ENCODE measurements at places on chromosomes 12 and 14.

GRCh38 chr14:58919217-58919616, 269.2 kb upstream of the DAAM1 start:
- DNase-seq, result no peak

GRCh38 chr12:88298761-88299242, 156.7 kb downstream of the TMTC3 start:
- peak; percentile 42 for DNase-seq

- DNase-seq, result no peak
Observed at GRCh38 chr14:69360438-69361108, 37.5 kb downstream of the ERH start.

DNA sequence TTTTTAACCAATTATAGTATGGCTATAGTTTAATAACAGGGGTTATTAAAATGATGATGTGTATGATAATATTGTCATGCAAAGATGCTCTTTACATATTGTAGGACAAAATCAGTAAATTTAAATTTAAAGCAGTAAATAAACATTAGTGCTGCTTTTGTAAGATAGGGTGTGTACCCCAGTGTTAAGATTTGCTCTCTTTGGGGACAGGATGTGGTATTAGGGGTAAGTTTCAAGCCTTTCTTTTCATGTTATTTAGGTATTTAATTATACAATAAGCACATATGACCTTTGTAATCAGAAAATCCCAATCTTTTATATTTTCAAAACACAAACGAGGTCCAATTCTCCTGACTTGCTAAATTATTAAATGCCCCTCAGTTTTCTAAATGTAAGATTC, 39.7 kb upstream of the RPH3A start:
- DNase-seq, result no peak

GRCh38 chr14:101010293-101010692, 106.8 kb upstream of the RTL1 start:
- no peak for DNase-seq

DNA sequence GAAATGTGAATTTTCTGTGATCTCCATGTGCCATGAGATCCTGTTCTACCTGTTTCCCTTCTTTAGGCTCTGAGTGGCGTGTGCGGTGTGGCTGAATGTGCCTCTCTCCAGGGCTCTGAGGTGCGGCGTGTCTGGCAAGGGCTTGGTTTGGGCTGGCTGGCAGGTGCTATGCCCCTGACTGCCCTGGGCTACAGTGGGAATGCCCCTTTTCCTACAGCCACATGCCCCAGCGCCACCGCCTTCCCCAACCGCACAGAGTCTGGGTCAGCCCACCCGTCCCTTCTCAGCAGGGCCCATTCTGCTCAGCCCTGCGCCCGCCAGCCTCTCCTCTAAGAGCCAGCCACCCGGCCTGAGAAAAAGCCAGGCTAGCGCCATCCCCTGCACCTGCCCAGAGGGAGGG, 24.7 kb downstream of the BTBD6 start:
- DNase-seq, result no peak

DNA sequence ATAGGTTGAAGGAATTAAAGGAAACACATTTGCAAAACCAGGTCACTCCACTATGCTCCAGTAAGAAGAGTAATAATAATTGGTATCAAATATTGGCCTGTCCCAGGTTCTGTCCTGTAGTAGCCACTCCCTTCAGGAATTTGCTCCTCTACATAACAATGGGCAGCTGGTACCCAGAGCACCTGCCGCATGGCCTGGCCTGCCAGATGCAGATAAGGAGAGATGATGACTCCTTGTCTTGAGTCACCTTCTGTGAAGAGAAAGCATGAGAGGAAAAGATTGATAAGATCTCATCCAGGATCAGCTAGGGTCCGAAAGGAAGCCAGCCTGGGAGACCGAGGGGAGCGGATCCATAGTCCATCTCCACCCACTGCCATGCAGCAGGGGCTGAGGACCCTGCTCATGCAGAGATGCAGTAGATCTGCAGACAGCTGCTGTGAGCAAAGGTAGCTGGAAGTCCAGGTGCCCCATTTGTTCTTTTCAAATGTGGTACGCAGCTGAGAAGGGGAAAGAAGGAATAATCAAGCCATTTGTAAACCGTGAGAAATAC, 24.3 kb downstream of the VCPKMT start:
- DNase-seq, result no peak

DNA sequence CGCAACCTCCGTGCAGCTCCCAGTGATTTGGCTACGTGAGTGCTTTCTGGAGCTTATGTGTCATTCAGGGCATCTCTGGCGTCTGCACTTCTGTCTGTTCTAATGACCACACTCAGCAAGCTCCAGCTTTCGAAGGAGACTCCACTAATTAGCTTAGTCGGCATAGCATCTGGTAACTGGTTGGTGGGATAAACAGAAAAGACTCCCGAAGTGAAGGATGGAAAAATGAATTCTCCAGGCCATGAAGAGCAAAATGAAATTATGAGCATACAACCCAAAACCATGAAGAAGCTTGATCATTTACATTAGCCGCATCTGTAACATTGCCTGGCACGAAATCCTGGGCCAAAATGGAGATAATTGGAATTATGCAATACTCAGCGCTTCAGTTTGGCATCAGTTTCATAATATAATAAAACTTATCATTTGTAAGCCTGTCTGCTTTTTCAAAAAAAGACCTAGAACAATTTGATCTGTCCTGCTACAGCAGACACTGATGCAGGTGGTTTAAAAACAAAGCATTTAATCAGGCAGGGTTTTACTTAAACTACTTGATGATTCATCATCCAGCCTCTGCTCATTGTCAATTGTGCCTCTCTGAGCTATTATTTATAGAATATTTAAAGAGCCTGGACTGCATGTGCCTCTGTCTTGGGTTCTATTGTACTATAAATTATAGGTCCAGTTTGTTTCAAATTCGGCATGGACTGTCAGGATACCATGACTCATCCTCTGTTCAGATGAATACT, 87.4 kb downstream of the SYT1 start:
- DNase-seq, result no peak

- no peak for DNase-seq
Observed at GRCh38 chr12:95736631-95737030, 53.9 kb downstream of the NTN4 start.

DNA sequence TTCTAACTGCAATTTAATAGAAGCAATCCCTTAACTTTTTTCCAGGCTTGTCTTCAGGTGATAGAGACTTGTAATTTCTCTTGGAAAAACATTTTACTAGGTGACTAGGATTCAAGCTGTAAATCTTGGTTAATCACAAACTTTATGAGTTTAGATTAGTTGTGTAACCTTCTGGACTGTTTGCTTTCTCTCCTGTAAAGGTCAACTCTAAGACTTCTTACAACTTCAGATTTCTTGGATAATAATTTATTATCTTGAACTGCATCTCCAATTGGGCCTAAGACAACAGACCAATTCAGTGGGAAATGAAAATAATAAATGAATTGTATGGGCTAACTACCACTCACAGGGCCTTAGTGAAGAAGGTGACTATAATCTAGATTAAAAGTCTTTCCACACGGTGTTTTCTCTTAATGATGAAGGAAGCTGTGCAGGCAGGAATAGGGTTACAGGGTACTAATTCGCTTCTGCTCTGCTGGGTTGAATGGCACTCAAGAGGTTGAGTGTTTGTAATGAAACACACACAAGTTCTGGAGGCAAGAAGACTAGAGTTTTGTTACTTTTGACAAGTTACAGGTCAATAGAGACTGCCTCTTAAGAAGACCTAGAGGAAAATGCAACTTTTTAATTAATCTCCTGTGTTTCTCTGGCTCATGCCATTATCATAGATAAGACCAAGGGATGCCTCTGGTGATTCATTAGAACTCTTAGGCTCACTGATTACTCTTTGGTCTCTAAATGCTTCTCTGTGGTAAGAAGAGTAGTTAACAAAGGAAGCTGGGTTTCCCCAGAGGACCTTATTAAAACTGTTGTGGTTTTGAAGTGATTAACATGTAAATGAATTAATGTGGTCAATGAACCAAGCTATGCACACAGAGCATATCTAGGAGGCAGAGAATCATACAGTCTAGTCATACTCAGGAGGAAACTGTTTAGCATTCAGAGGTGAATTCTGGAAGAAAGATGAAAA, 30.0 kb upstream of the OR4E1 start:
- no peak for DNase-seq

DNA sequence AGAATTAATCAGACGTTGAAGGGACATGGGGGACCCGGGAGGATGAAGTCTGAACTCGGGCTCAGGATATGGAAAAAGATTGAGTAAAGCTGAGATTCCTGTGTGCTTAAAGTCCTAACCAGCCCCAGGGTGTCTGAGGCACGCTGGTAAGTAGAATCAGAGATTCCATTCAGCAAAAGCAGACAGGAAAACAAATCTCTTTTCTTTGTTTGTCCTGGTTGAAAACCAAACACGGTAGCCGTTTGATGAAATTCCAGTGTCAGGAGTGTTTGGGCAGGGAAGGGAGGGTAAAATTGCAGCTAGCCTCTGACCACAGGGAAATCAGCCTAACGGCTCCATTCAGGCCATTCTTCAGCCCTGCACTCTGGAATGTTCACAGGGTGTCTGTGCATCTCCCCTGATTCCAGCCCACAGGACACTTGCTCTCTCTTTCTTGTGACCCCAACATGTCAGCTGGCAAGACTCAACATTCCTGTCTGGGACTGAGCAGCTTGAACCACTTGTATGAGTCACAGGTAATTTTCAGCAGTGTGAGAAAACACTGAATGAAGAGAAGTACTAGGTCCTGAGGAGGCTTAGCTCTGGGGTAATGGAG, 31.0 kb downstream of the NINJ2 start:
- peak; percentile 74 for DNase-seq

DNA sequence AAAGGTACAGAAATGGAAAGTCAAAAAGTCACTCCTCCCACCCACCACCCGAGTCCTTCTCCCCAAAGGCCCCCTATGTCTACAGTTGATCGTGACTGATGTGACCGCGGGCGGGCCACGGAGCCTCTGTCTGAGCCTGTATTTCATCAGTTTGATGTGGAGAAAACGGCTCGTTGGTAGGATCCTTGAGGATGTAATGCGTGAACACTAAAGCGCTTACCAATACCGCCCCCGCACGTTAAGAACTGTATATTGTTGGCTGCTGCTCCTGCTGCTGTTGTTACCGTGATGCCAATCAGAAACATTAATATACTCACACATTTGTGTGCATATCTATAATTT, 24.6 kb upstream of the UBC start:
- no peak for DNase-seq

DNA sequence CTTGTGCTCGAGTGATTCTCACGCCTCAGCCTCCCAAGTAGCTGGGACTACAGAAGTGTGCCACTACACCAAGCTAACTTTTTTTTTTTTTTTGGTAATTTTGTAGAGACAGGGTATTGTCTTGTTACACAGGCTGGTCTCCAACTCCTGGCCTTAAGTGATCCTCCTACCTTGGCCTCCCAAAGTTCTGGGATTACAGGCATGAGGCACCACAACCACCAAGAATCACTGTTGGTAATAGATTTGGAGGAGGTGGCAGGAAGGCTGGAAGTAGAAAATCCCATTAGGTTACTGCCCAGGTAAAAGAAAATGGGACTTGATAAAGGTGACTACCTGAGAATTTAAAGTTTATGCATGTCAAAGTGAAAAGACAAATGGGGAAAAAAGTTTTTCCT, 1.4 kb upstream of the CDCA4 start:
- DNase-seq, result no peak

DNA sequence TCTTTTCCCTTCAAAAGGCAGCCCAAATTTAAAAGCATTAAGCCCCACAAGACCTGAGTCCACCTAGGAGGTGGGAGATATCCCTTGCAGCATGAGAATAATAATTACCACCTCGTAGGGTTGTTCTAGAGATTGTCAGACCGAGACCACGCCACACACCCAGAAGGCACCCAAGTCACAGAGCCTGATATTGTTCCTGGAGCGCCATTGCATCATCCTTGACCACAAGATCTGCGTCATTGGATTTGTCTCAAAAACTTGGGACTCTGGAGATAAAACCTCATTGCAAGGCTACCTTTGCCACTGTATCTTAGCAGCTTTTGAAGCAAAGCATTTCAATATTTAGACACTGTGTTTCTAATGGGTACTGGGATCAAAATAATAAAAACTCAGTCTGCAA, 29.4 kb upstream of the PPP2R5C start:
- DNase-seq, result no peak

Measured in HS-27A (cell line).